CD4-positive, alpha-beta T cell treated with Interleukin-15 for 4 hours (primary cell): ENCODE measurements at places on chromosomes 13 and 19.

- no peak for DNase-seq
Observed at GRCh38 chr13:45120967-45121831, 889 bp downstream of the GTF2F2 start.

DNA sequence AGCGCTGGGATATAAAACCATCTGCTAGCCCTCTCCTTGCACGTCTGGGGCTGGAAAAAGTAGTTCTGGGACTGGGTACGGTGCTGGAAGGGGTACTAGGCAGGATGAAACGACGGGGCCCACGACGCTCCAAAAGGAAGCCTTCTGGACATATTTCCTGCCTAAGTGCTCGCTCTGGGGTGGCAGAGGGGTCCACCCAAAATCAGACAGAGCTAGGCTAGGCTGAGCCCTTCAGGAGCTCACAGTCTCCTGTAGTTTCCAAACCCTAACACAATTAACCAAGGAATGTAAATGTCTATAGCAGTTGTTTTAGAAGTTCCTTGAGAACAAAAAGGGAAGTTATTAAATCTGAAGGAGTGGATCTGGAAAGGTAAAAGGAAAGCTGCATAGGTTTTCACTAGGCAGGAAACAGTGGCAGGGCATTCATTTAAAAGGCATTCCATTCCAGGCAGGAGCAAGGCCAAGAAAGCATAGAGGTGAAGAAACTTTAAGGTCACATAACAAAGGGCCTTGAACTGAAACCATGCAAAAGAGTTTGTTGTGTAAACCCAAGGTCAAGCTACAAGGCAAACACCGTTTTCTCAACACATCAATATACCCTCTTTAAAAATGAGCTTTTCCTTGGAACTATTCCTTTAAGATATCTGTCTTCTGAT is 634 bp upstream of the DIAPH3 start:
- no peak for DNase-seq

DNA sequence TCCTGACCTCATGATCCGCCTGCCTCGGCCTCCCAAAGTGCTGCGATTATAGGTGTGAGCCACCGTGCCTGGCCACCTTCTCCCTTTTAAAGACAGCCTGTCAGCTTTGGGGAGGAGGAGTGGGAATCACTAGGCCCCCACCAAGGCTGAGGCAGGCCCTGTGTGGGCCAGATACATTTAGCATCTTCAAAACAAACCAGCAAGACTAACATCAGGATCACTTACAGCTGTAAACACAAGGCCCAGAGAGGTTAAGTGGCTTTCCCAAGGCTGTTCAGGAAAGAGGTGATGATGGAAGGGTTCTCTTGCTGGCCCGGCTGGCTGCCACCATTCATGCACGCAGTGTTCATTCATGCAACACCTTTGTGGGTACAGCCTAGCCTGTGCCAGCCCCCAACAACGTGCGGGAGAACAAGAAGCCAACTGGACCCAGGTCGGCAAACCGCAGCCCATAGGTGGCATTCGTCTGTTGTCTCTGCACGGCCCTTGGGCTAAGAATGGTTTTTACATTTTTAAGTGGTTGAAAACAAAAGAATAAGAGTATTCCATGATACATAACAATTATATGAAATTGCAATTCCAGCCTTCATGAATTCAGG is 23.0 kb downstream of the IER2 start:
- no peak for DNase-seq

DNA sequence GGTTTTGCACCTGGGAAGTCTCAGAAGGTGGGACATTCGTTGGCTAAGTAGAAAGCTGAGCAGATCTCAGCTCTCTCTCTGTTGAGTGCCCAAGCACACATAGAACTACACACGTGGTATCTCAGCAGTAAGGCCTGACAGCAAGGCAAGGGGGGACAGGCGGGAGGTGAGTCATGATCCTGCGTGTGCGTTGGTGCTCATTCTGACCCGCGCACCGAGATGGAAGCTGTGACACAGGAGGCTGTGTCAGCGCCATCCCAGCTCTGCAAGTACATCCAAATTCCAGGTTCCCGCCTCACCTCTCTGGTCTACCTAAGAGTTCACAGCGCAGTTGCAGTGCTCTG is 135.7 kb downstream of the USP12 start:
- no peak for DNase-seq

DNA sequence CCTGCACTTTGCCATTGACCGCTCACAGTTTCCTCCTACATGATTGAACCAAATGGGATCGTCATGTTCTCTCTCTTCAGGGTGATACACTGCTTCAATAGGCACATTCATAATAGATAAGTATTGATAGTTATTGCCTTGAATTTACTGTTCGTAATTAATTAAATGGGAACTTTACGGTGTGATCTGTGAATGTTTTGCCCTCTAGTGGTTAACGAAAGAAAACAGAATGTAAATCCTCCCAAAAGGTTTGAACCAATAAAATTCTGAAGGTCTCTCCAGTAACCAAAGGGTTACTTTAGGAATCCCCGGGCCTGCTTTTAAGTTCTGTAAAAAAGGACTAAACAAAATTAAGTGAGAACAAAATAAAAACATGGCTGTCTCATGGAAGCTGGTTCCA is 389.3 kb downstream of the DACH1 start:
- DNase-seq: no peak

DNA sequence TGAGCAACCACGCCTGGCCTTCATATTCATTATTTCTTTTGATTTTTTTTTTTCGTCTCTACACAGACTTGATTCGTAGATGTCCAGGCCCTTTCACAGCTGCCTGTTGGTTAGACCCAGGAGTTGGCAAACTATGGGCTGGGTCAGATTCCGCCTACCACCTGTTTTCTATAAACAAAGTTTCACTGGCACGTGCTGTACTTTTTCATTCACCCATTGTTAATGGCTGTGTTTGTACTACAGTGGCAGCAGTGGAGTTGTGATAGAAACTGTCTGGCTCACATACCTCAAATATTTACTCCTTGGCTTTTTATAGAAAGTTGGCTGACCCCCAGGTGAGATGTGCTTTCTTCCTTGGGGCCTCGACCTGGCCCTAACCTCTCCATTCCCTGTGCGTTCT is 72.9 kb upstream of the TEX29 start:
- DNase-seq: no peak

GRCh38 chr13:110256126-110256905 is 50.6 kb downstream of the COL4A1 start:
- no peak for DNase-seq

GRCh38 chr13:111074826-111075225 is 40.3 kb upstream of the ARHGEF7 start:
- DNase-seq: no peak

DNA sequence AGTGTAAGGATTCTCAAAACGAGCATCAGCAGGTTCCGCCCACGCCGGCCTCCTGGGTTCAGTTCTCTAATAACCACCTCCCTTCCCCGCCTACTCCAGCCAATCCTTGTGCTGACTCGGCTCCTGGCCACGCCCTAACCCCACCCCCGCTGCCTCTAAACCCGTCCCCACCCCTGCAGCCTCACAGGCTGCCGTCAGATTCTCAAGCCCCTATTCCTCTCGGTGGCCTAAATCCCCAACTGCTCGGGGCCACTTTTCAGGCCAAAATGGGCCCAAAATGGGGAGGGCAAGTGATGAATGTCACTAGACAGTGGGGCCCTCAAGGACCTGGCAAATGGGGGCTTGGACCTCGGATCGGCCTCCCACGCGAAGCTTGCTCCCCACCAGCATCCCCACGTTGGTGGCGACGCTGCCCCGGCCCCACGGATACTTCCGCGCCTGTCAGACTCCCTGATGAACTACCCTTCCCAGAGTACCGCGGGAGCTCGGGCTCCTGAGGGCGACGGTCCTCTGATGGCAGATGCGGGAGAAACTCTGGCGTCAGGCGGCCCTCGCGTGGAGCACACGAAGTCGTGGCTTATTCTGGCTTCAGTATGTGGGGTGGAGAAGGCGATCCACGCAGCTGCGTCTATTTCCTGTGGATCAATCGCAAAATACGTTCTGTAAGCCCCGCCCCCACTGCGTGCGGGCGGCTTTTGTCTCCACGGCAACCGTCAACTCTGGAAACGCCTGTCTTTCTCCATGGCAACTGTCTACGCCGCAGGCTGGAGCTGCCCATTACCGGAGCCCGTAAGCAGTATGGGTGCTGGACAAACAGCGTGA is 24.8 kb downstream of the ZNF473 start:
- DNase-seq: peak; percentile 88

GRCh38 chr19:39398297-39398864 is 7.2 kb downstream of the MED29 start:
- DNase-seq: peak; percentile 79

GRCh38 chr13:48515732-48516131 is 17.1 kb downstream of the RCBTB2 start:
- DNase-seq: no peak

DNA sequence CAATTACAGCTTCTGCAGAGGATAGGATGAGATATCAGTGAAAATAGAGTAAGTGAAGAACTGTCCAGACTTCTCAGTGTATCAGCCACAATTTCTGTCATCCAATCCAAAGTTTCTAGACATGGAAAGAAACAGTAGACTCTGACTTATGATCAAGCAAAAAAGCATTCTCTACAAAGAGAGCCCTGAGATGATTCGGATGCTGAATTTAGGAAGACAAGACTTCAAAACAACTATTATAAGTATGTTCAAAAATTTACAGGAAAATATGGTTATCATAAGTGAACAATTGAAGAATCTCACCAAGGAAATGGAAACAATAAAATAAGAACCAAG is 238.2 kb upstream of the IRS2 start:
- no peak for DNase-seq

- no peak for DNase-seq
Observed at GRCh38 chr13:75329723-75330122, 152.2 kb downstream of the TBC1D4 start.

GRCh38 chr13:110520431-110521295 is 40.9 kb downstream of the RAB20 start:
- DNase-seq: no peak

DNA sequence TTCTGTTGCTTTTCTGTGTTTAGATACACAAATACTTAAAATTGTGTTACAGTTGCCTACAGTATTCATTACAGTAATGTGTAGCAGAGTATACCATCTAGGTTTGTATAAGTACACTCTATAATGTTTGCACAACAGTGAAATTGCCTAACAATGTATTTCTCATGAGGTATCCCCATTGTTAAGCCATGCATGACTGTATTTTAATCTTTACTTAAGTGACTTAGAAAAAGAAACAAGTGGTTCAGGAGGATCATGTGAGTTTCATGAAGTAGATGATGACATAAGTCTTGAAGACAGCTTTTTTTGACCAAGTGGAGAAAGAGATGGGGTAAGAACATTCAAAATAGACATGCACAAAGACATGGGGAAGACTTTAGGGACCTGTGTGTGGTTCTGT is 8.4 kb upstream of the KCTD4 start:
- DNase-seq: no peak

DNA sequence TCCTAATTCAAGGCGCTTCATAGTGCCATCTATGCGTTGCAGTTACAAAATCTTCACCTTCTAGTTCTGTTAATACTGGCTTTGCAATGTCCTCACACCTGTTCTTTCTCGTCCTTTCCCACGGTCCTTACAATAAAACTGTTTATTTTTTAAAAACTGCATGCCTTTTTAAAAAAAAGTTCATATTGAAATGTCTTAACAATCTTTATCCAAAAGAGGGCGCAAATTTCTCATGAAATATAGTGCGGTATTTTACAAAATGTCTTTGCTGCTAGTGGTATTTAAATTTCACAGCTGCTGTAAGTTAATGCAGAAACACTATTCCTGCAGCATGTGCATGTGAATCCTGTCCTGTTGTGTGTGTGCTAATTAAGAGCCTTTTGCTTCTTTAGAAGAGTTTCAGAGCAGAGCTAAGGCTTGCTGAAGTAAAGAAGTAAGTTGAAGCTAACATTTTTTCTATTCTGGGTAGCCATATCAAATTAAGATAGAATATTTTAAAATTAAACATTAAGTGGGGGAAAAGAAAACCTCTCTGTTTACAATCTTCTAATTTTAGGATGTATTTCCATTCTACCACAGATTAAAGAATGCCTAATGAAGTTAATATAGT is 15.8 kb upstream of the CLDN10 start:
- no peak for DNase-seq

- peak; percentile 41 for DNase-seq
Observed at GRCh38 chr19:12774588-12775555, at the start of gene HOOK2. HOOK2 (minus strand) TSS chr19:12775552; CDS start chr19:12775449, 103 bp downstream.

DNA sequence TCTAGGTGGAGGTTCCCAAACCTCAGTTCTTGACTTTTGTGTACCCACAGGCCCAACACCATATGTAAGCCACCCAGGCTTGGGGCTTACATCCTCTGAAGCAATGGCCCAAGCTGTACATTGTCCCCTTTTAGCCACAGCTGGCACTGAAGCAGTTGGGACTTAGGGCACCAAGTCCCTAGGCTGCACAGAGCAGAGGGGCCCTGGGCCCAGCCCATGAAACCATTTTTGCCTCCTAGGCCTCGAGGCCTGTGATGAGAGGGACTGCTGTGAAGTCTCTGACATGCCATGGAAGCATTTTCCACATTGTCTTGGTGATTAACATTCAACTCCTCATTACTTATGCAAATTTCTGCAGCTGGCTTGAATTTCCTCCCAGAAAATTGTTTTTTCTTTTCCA is 30.2 kb downstream of the ING1 start:
- DNase-seq: no peak

DNA sequence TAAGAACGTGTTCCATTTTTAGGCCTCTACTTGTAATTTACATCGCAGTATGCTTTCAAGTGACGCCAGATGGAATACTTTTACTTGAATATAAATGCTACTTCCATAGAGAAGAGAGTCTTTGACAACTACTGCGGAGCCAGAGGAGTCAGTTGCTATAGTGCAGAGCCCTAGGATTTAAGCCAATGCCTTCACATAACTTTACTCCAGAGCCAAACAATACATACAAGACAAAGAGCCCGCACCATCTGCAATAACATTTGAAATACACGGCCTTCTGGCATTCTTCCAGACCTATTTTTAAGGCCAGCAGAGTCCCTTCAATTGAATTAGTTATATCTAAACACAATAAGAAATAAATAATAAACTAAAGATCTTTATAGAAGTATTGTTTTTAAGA is 59.4 kb downstream of the XPO4 start:
- DNase-seq: no peak

GRCh38 chr13:48138270-48138669 is 43.4 kb upstream of the MED4 start:
- DNase-seq: no peak

DNA sequence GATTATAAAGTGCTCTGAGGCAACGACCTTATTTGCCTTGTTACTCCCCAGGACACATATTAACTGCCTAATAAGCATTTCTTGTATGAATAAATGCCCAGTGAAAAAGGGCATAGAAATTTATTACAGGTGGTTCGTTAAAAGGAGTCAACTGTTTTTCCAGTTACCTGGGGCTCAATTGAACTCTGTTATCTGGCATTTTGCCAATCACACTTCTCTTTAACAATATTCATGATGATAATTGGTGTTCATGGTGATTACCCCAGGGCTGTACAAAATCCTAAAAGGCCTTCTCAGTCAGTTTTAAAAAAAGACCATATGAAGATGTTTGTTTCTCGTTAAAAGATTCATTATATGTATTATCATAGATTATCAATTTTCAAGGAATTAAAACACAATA is 57.1 kb downstream of the KL start:
- no peak for DNase-seq

GRCh38 chr13:79861731-79862130 is 380.8 kb downstream of the NDFIP2 start:
- no peak for DNase-seq

GRCh38 chr13:113110048-113110851 is 4.7 kb downstream of the F7 start:
- peak; percentile 4 for DNase-seq

- peak; percentile 58 for DNase-seq
Observed at GRCh38 chr19:1503089-1503924, 9.5 kb downstream of the ADAMTSL5 start.
